ENCODE measurements at places on chromosomes 5 and 9.

DNA sequence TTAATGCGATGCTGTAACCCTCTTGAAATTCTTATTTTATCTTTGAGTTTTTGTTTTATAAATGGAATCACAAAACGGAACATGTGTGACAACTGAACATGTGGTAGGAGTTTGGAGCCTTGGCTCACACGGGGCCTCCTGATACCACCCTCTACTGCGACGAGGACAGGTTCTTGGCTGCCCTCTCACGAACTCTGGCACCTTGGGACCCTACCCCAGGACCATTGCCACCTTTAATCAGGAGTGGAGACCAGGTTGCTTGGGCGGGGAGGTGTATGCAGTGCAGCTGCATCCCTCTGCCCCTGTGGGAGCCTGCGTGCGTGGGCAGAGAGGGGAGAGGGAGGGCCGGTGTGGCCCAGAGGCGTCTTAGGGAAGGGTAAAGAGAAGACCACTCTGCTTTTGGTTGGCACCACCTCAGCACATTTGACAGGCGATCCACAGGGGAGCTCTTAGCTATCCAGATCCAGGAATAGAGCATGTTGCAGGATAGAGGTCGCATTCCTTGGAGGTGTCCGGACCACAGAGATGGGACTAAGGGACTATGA, 753.9 kb upstream of the PTPRD start:
- DNase-seq, result no peak

- DNase-seq, result no peak
These were observed 589 bp downstream of the CKS2 start for GRCh38 chr9:89311346-89312221.

GRCh38 chr9:22031655-22032411, 22.7 kb upstream of the CDKN2B start:
- no peak for DNase-seq

- no peak for DNase-seq
These were observed 132.4 kb downstream of the DAB2IP start for GRCh38 chr9:121783521-121784507.

DNA sequence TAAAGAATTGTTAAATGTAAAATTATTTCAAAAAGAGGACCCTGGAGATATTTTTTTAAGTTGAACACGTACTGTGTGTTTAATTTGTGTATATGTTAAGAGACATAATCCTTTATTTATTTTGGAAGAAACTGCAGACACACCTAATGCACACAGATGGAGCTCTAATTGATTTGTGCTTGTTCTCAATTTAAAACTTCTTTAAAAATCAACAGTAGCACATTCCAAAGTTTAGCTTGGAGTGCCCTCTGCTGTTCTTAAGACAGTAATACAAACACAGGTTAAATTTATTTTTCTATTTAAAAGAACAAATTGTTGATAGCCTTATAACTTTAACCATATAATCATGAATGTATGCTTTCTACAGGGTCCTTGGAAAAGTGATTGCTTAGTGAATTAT, 277.6 kb upstream of the ADAMTS16 start:
- no peak for DNase-seq

Measured in stimulated activated CD8-positive, alpha-beta memory T cell treated with anti-CD3 and anti-CD28 coated beads, Interleukin-7, amount 100 ng/mL, for 24 hours (primary cell).